Activated CD4-positive, CD25-positive, alpha-beta regulatory T cell treated with anti-CD3 and anti-CD28 coated beads, Interleukin-2, amount 50 U/mL, for 16 hours (primary cell): ENCODE measurements at places on chromosomes 11 and 22.

DNA sequence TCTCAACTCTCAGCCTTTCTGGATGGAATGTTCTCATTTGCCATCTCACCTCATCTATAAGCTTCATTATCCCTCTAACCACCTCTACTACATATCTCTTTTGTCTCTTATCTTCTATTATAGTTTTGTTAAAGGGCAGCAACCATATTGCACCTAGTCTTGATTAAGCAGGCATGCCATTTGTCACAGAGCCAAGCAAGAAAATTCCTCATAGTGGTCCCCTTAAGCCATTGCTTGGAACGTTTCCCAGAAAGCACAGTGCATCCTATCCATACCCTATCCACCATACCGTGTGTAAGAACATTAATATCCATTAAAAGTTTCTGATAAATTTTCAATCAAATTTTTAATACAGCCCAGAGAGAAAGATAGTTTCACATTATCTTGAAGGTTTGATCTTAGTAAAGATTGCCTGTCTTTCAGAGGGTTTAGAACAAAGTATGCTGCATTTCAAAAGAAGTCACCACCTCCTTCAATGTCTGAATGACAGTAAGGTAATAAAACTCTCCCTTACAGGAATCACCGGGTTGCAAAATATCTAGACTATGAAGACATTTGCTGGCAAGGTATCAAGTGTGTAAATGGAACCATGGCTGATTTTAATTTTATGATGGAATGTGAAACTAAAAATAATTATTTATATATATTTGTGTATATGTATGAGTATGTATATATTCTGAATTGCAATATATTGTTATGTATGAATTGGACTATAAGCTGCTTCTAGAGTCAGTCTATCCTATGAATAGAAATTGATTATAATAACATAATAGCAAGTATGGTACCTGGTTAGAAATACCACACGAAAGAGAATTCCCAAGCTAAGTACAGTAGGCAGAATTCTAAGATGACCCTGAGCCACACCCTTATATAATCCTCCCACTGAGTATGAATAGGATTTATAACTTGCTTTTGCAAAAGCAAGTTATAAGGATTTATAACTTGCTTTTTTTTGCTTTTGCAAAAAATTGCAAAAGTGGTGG, 1296.3 kb downstream of the LRRC4C start:
- no peak for DNase-seq

- DNase-seq: no peak
Observed at GRCh38 chr11:114392735-114393667, 7.3 kb downstream of the C11orf71 start.

DNA sequence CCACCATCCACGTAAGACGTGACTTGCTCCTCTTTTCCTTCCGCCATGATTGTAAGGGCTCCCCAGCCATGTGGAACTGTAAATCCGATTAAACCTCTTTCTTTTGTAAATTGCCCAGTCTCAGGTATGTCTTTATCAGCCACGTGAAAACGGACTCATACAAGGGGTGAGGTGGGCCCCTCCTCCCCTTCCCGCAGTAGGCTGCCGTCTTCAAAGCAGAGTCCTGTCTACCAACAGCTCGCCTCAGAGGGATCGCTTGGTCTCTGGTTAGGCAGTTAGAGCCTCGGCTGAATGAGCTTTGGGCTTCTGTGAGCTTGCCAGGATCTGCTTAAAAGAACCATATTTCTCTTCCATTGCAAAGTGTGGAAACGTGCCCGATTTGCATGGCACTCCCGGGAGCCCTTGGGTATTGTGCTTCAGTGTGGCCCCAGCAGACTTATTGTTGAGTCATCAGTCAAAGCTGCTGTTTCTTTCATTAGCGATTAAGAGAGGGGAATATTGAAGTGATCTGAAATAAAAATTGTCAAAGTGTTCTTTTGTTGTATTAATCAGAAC, 338.3 kb downstream of the TBC1D22A start:
- DNase-seq: no peak

DNA sequence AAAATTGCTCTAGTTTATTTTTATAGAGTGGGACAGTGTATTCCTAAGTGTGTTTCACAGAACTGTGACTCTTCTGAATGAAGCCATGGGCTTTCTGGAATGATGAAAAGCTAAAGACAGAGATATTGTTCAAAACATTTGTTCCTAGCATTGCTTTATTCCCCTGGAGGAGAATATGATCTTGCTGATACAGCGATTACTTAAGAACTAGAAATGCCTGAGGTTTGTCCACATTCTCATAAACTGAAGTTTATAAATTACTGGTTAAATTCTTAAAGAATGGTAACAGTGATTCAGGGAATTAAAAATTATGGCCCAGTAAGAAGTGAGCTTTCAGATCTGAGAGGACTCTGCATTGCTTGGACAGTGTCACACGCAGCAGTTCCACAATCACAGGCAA, 690.3 kb downstream of the FAM181B start:
- DNase-seq: no peak

- no peak for DNase-seq
Observed at GRCh38 chr11:13108416-13108815, 99.3 kb downstream of the RASSF10 start.

DNA sequence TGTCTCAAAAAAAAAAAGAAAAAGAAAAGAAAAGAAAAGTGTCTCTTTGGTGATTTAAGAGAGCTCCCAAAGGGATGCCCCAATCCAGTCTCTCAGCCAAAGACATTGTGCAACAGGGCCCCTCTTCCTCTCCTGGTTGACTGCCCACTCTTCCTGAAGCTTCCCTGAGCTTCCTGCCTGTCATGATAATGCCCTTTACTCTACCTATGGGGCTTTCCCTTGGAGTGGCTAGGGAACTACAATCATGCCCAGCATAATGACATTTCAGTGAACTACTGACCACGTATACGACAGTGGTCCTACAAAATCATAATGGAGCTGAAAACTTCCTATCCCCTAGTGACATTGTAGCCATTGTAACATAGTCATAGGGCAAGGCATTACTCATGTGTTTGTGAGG, 118.0 kb downstream of the RASSF10 start:
- no peak for DNase-seq

- DNase-seq: no peak
Observed at GRCh38 chr22:26606611-26607010, 11.2 kb downstream of the CRYBB1 start.

- DNase-seq: no peak
Observed at GRCh38 chr11:1062075-1062820, 12.4 kb upstream of the MUC2 start.

DNA sequence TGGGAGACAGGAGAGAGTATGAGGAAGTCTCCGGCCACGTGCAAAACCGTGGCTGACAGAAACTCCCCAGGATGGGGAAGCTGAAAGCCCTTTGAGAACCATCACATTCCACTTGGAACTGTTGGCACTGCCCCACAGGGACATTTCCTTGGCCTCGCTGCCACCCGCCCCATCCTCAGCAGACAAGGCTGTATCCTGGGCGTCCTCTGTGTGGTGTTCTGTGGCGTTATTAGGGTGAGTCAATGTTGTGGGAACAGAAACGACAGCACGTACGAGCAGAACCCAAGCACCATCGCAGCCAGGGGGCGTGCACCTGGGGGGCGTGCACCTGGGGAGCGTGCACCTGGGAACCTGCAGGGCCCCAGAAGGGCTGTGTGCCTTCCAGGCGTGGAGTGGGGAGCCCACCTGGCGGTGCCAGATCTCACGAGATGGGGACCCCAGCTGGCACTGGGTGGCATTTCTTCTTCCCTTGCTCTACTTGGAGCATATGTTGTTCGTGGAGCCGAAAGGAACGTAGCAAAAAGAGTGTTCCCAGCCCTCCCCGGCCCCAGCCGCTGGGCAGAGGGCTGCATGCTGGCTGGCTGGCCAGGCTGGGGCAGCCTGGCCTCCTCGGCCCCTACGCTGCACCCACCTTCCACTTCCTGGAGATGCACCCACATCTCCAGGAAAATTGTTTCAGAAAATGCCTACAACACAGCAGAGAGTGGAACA, 35.4 kb downstream of the NFAM1 start:
- DNase-seq: no peak

- DNase-seq: no peak
Observed at GRCh38 chr22:27142286-27142685, 484.9 kb downstream of the MIAT start.

- DNase-seq: no peak
Observed at GRCh38 chr11:113628912-113629311, 77.2 kb downstream of the TMPRSS5 start.

GRCh38 chr11:33773987-33774735, at the start of gene FBXO3:
Gene FBXO3, minus strand, starts transcription at chr11:33774520. Its CDS starts 23 bp downstream, at chr11:33774497.
- DNase-seq: peak; percentile 71

DNA sequence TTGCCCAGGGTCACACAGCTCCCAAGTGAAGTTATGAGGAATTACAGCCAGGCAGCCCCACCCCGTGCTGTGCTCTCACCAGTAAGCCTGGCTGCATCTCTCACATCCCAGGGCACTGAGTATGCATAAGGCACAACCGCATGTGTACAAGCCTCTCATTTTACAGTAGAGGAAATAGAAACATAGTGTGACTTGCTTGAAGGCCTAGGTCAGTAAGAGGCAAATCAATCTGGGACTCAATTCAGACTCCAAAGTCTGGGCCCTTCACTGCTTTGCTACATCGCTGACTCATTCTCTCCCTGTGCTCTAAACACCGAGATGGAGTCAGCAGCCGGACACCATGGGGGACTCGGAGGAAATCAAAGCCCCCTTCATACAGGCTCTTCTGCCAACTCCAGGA, 7.9 kb downstream of the ABTB2 start:
- no peak for DNase-seq

DNA sequence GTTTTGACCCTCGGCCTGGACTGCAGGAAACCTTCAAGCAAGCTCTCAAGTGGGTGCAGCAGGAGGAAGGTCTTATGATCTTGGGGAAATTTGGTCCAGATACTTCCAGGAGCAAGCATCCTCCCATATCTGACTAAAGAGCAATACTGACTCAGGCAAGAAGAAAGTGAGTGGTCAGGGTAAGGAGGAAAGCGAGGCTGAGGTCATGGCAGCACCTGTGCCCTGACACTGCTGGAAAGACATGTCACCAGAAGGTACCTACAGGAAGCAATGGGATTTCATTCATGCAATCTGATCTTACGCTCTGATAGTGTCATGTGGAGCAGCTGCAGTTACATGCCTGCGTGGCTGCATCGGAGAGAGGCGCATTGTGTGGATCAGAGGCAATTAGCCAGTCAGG, 6.5 kb upstream of the TOP3B start:
- DNase-seq: no peak

DNA sequence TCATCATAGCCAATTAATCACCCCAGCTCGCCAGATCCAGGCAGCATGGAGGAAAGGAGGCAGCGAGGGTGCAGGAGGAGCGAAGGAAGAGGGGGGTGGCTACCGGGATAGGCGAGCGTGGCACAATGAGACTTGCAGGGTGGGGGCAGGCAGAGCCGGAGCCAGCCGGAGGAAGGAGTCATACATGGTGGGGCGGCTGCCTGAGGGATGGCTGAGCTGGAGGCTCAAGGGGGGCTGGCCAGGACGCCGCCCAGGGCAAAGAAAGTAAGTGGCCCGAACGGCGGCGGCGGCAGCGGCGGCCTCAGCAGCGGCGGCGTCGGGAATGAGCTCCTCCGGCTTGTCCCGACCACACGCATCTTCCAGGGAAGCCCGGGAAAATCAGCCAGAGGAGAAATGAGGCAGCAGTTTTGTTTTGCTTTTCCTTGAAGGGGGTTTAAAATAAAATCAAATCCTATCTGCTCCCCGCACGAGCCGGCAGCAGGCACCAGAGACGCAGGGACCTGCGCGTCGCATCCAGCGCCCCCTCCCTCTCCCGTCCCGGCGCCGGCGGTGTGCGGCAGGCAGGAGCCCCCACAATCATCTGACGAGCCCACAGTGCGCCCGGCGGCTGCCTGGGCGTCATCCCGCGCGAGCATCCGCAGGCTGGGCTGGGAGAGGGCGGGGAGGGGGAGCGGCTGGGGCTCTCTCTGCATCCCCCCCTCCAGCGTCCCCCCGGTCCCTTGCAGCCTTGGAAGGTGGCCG, 263.6 kb downstream of the CTTN start:
- no peak for DNase-seq

DNA sequence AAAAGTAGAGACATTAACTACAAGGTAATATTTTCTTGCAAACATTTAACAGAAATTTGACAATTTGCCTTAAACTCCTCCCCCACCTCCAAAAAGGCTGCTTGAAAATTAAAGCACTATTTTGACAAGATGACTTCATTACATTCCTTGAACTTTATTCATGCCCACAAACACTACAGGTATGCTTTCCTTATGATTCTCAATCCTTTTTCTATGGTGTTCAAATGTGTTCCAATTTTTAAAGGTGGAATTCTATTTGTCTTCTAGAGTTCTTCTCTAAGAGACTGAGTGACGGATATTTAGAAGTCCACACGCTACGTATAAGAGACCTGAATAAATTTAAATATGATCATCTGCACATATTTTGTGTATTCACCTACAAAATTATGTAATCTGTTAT, 69.4 kb downstream of the MRTFA start:
- DNase-seq: no peak

DNA sequence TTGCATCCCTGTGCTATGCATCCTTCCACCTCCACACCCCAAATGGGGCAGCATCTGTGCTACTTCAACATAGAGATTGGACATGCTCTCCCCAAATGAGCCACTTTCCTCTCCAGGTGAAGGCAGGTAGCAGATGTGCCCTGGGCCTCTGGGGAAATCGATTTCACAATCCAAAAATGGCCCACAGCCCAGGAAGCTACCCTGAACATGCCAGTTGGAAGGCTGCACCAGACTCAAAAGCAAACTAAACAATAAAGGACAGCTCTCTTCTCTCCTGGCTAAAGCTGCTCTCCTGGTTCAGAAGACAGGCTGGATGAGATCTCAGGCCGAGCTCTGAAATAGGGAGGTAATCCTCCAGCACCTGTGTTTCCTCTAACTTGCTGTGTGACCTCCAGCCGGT, 19.7 kb downstream of the ISX start:
- DNase-seq: no peak

GRCh38 chr11:96074551-96075310, 150.8 kb upstream of the MTMR2 start:
- DNase-seq: no peak

DNA sequence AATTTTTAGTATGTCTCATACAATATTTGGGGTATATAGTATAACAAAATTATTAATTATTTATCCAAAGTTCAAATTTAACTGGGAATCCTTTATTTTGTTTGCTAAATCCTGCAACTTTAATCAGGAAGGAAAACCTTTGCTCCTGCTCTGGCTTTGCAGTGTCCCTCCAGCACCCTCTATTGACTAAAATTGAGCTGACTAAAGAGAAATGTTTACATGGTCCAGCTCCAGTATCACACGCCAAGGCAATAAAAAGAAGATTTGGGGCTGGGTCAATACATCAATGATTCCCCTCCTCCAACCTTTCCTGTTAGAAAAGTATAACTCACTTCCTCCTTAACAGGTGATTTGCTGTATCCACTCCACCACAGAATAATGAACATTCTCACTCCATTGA, 153.0 kb upstream of the LRRC4C start:
- no peak for DNase-seq

- DNase-seq: no peak
Observed at GRCh38 chr11:64643920-64644646, 53.1 kb downstream of the SLC22A12 start.

- DNase-seq: no peak
Observed at GRCh38 chr11:83349296-83349695, 63.1 kb upstream of the CCDC90B start.

- DNase-seq: no peak
Observed at GRCh38 chr11:29333993-29334775, 682.6 kb downstream of the KCNA4 start.

- no peak for DNase-seq
Observed at GRCh38 chr11:126011265-126011664, 51.4 kb downstream of the CDON start.

GRCh38 chr11:64379160-64379559, 20.2 kb downstream of the RPS6KA4 start:
- no peak for DNase-seq

GRCh38 chr11:70454197-70454767, 56.0 kb downstream of the CTTN start:
- DNase-seq: no peak

GRCh38 chr11:28040384-28040783, 67.6 kb downstream of the KIF18A start:
- no peak for DNase-seq
